Renal pelvis (tissue), 12 donors: ENCODE measurements at places on chromosomes 11 and 22. TPM values are rescaled to one million over a fixed set of nuclear protein-coding genes. Genes with fewer than 3 reads are reported as not detected.

GRCh38 chr11:1521382-1522080, 35.0 kb upstream of the MOB2 start:
- DNase-seq = no peak

DNA sequence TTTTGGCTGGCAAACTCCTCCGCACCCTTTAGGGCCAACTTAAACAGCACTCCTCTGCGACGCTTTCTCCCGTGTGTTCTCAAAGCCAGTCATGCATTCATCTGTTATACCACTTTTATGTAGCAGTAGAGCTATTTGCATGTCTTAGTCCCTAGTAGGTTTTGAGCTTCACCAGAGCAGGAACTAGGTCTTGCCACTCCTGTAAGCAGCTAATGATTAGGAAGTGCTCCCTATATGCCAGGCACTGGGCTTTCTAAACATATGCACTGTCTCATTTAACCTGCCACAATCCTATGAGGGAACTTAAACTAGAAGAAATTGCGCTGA, 180.8 kb downstream of the DBX1 start:
- DNase-seq = no peak

Gene SYNGR1
- 27.4 TPM for polyA plus RNA-seq

GRCh38 chr11:30016588-30017363, at the start of gene KCNA4:
Gene KCNA4 (minus strand): TSS chr11:30017030. CDS start chr11:30012678, 4,352 bp downstream.
- peak; percentile 42 for DNase-seq

DNA sequence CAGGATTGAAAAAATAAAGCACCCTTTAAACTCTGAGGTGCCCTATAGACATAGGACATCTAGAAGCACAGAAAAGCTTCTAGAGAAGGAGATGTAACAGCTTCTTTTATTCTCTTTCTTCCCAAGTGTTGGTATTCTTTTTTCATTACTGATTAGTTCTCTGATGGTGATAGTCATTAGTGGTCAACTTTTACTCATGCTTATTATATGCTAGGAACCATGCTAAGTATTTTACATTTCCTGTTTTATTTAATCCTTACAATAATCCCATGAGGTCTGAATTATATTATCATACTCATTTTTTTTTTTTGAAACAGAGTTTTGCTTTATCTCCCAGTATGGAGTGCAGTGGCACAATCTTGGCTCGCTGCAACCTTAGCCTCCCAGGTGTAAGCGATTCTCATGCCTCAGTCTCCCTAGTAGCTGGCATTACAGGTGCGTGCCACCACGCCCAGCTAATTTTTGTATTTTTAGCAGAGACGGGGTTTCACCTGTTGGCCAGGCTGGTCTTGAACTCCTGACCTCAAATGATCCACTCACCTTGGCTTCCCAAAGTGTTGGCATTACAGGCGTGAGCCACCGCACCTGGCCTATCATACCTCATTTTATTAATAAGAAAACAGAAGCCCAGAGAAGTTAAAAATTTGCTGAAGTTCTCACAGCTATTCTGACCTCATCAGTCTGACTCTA, 3.0 kb downstream of the C11orf52 start:
- DNase-seq = no peak

DNA sequence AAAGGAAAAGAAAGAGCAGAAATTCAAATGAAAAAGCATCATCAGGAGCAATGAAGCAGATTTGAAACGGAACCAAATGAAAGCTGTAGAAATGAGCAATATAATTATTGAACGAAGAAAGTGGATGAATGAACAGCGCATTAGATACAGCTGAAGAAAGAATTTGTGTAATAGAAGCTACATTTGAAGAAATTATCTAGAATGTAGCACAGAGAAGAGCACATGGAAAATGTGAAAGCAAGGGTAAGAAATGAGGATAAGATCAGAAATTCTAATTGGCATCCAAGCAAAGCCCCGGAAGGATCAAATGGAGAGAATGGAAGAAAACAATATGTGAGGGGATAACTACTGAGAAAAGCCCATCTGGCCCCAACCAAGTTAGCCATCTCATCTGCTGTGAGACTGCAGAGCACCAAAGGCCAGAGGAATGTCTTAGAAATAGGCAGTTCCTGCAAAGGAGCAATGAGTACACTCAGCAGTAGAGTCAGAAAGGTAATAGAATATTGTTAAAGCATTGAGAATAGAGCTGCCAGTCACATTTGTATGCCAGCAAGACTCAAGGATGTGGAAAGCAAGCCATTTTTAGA, 51.9 kb downstream of the MED15 start:
- no peak for DNase-seq

GRCh38 chr11:75706260-75706729, 11.3 kb upstream of the MOGAT2 start:
- DNase-seq = peak; percentile 54

Gene RAB39A
- polyA plus RNA-seq = 0.73 TPM

- DNase-seq = no peak
Measured at GRCh38 chr11:46410021-46410420, 18.4 kb upstream of the CHRM4 start.

Gene AGBL2
- polyA plus RNA-seq = 16.2 TPM

GRCh38 chr11:114399490-114400215, 658 bp downstream of the C11orf71 start:
- DNase-seq = peak; percentile 71

DNA sequence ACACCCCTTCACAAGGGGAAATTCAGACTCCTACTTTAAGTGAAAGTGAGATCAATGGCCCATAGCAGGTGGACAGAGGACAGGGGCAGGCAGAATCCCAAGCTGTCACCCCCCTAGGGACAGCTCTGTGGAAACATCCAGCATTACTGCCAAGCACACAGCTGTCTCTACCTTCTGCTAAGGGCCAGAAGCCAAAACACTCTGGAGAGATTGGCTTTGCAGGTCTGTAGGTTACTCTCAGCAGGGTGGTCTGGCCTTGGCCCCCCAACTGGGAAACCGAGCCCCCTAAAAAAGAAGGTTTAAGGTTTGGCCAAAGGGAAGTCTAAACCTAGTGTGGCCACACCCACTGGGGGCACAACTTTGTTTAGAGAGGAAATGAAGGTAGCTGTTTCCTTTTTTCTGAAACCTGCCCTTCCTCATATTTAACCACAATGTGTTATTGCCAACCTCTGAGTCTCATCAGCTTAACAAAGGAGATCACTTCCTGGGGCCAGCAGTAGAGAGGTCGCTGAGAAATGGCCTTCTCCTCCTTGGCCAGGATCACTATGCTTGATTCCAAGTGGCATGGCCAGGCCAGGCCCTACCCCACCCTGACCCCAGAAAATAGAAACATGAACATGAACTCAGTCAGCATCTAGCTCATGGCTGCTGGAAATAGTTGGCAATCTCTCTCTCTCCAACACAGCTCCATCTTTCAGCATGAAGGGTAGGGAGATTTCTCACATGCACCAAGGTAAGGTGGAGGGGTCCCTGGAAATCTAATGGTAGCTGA, 25.9 kb upstream of the SCARF2 start:
- DNase-seq = no peak

GRCh38 chr11:76644591-76644990, 26.0 kb downstream of the LRRC32 start:
- no peak for DNase-seq

DNA sequence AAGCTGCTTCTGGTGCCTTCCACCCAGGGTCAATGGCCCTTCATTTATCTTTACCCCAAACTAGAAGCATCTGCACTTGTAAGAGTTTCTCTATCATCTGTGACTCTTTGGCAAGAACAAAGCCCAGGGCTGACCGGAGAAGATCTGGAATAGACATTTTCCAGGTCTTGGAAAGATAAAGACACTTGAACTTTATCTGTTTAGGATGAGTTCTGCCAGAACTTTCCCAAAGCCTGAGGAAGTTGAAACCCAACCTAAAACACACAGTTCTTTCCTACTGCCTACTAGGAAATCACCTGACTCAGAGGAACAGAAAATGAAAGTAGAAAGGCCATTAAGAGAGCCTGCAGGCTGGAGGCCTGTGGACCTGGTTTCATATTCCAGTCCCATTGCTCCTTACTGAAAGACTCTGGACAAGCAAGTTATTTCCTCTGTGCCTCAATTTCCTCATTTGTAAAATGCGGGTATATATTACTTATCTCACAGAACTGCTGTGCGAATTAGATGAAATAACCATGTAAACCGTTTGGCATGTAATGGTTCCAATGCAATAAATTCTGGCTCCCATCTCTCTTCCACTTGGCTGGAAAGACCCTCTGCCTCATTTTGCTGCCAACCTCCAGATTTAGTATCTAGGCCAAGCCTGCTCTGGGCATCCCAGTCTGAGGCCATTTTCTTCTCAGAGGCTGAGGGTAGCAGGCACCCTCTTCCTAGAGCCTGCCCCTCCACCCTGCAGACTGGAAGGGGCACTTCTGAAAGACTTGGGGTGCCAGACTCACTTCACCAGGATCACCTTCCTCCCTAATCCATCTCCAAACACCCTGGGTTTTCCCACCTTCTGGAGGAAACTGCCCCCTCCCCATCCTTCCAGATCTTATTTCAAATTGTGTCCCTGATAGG, 1.2 kb downstream of the UBE2L6 start:
- peak; percentile 49 for DNase-seq

GRCh38 chr11:16133867-16134266, 222.5 kb downstream of the SOX6 start:
- no peak for DNase-seq

- DNase-seq = no peak
Measured at GRCh38 chr11:93133488-93134109, 64.2 kb downstream of the SLC36A4 start.

DNA sequence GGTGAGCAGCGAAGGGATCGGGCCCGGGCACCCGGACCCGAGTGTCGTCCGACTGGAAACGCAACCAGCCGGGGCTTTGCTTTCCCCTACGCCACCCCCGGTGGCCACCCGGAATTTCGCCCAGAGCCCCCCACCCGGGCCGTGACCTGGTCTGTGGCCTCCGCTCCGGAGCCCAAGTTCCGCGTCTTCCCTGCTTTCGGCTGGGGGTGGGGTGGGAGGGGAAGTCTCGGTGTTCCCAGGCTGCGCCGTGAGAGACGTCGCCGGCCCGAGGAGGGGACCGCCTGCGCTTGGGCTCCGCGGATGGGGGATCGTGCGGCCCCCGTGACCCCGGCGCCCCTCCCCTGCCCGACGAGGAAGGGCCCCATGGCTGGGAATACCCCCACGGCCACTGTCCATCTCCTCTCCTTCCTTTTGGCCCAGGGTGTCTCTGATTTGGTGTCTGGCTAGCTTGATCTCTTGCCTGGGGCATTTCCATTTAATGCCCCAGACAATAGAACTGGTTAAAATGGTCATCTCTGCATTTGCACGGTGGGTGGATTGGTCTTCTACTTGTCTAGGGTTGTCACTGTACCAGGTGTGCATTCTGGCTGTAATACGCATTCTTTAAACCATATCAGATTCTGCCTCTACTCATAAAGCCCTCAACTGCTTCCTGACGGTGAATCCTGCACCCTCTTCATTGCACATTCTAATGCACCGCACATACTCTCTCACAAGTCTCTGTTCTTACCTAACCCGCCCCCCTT, 789 bp downstream of the SIK2 start:
- DNase-seq = peak; percentile 37

- no peak for DNase-seq
Measured at GRCh38 chr11:16790486-16791190, 52.2 kb downstream of the C11orf58 start.

DNA sequence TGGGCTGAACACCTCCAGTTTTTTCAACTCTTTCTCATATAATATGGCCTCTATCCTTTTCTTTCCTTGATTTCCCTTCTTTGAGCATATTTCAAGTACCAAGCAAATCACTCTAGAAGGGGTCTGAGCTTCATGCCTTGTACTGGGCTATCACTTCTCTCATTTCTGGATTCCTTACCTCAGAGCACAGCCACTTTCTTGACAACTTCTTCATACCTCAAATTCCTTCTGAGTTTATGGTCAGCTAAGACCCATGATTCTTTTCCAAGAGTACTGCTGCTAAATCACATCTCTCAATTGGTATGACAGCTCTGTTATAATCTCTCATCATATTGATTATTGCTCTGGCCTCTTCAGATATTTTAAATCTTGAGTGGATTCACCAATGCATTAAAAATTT, 224.8 kb upstream of the ZBED5 start:
- no peak for DNase-seq

Gene ALG8
- polyA plus RNA-seq = 77.9 TPM

- no peak for DNase-seq
Measured at GRCh38 chr22:19811811-19812771, 42.6 kb downstream of the GNB1L start.

Gene TMEM86A
- 9.6 TPM for polyA plus RNA-seq

DNA sequence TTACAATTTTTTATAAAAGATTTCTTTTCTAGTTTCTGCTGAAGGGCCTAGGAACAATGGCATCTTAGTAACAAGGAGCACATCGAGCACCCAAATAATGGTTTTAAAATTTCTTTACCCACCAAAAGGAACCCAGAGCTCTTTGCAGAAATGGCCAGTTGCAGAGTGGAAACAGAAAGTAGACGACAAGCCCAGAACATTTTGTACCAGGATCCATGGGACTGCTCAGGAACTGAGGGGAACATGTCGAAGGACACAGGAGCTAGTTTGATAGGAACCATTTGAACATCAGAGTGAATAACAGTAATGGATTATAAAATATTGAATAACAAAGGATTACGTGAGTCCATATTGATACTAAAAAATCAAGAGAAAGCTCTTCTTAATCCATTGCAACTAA, 17.3 kb downstream of the PANX1 start:
- DNase-seq = no peak

GRCh38 chr11:70161043-70161625, 42.0 kb upstream of the FADD start:
- DNase-seq = no peak

DNA sequence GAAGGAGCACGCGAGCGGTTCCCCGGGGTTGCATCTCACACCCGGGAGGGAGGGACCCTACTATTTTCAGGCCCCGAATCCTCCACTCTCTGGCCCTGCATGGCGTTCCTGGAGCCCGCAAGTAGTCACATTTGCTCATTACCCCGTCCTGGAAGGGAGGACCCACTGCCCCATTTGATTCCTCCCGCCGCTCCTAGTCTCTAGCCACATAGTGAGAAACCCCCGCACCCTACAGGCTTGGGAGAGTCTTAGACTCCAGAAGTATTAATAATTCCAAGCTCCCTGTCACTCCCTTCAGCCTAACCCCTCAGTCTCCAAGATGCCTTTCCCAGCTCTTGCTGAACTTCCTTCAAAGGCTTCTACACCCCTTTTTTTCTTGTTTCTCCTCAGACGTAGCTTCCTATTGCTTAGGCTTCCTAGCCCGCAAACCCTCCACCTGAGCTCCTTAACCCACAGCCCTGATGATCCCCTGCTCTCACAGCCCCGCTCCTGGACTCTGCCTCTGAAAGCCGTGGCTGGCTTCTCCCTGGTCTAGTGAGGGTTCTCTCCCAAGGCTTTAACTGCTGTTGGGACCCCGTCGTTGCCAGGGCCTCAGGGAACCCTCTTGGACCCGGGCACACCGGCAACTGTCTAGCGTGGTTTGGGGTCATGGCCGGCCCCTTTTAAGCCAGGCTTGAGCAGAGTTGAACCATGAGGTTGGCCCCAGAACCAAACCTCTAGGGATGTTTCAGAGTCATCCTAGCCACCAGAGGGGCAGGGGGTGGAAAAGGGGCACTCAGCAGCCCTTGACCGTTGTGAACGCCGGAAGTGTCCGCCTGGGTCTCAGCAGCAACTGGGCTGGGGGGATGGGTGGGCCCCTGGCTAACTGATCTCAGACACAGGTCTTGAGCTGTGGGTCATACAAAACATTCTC, 862 bp downstream of the GGA1 start:
- DNase-seq = no peak

GRCh38 chr22:39938509-39939111, 21.6 kb upstream of the TMA7B start:
- no peak for DNase-seq
